Endothelial cell (in vitro differentiated cells): ENCODE measurements at places on chromosomes 3 and 15.

DNA sequence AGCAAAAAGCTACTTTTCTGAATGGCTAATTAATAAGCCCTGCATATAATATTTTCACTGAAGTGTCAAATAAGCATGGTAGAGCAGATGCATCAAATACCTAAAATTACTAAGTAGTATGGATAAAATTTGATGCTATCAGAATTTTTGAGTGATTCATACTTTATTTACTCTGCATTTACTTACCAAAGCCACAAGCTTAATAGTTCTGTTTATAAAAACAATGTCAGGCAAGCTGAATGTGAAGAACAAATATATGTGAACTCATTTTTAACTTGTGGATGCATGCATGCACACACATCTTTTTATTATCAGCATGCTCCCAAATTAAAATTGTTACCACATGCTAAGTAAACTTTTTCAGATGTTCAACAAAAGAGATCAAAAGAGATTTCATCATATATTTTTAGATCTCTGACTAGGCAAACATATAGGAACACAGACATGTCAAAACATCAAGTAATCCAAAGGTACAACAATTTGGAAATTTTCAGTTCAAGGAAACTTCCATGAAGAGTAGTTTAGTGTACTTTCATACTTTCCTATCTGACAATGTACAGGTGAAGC lies 969.4 kb downstream of the ROBO1 start:
- no peak for DNase-seq

GRCh38 chr3:120177707-120178306 lies 83.6 kb upstream of the GSK3B start:
- no peak for DNase-seq

GRCh38 chr3:99607151-99607550 lies 31.2 kb upstream of the COL8A1 start:
- no peak for DNase-seq

DNA sequence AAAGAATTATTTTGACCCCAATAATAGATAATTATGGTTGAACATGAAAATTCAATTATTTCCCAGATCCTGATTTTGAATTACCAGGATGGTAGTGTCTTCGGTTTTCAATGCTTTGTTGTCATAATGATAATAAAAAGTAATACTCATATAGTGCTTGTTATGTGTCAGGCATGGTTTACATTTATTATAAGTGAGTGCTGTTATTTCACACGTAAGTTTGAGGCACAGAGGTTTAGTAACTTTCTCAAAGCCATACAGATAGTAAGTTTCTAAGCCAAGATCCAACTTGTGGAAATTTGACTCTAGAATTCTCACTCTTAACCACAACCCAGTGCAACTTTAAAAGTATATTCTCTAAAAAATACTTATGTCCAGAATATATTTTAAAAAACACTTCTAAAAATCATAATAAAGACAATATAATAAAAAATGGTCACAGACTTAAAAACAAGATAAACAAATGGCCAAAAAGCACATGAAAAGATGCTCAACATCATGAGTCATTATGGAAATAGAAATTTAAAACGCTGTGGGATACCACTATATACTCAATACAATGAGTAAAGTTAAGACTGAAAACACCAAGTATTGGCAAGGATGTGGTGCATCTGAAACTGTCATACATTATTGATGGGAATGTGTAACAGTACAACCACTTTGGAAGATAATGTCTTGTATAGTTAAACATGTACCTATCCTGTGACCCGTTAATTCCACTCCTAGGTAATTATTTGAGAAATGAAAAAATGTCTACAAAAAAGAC lies 45.2 kb downstream of the SPRED1 start:
- no peak for DNase-seq

- DNase-seq, result no peak
These were observed 31.9 kb upstream of the UACA start for GRCh38 chr15:70795311-70795665.

- no peak for DNase-seq
These were observed 79.4 kb upstream of the OSTN start for GRCh38 chr3:191119415-191120295.

DNA sequence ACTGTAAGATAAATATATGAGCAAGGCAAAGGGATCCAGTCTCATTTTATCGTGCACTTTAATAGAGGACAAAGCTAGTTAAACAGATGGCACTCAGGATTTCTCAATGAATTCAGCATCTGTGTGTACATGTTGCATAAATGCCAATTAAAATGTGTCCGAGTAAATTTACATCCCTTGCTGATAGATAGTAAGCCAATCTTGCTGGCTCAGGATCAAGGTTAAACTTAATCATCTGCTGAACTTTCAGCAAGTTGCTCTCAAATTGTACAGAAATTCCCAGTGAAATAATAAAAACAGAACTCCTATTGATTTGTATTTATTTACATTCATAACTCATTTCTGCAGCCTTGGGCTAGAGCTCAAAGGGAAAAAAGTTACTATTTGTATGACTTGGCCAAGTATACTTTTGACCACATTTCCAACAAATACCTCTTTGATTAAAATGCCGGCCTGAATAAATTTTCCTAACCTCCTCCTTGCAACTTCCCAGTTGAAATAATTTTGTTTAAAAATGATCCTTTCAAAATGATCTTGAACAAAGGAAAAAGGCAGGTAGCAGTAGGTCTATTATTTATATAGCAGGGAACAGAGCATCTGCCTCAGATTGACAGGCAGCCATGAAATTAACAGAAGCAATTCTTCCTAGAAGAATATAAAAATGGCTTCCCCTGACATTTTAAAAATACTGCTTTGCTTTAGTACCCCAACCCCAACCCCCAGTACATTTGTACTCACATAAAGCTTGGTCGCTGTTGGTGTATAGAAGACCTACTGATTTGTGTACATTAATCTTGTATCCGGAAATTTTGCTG lies 1001.9 kb downstream of the ROBO1 start:
- DNase-seq, result no peak

GRCh38 chr15:56832125-56832524 lies 86.3 kb upstream of the TCF12 start:
- no peak for DNase-seq

GRCh38 chr3:35707904-35708303 lies 68.6 kb downstream of the ARPP21 start:
- no peak for DNase-seq

GRCh38 chr3:161560008-161560637 lies 63.5 kb downstream of the OTOL1 start:
- DNase-seq, result peak; percentile 65

- DNase-seq, result no peak
These were observed 82.8 kb downstream of the SLCO3A1 start for GRCh38 chr15:91936182-91936775.

- no peak for DNase-seq
These were observed 179.8 kb downstream of the SLCO3A1 start for GRCh38 chr15:92033314-92033713.

DNA sequence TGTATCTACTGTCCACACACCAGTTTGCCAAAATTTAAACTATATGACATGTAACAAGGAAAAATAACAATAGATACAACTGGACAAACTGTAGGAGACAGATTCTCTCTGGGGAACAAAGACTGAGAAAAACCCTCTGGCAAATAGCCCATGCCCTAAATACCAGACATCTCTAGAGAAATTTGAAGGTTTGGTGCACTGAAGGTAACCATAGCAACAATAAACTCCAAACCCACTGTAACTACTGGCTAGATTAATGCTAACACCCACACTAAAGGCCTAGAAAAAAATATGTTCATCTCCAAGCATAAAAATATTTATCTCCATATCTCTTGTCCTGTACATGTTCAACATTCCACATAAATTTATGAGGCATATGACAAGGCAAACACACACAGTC lies 267.1 kb downstream of the STXBP5L start:
- no peak for DNase-seq

GRCh38 chr3:138459619-138460535 lies 25.5 kb downstream of the ESYT3 start:
- no peak for DNase-seq

- no peak for DNase-seq
These were observed 31.1 kb upstream of the BLOC1S6 start for GRCh38 chr15:45555934-45556608.

- DNase-seq, result peak; percentile 17
These were observed 25.1 kb upstream of the CSTA start for GRCh38 chr3:122299872-122300460.

GRCh38 chr3:170689296-170689829 lies 103.5 kb upstream of the SLC7A14 start:
- peak; percentile 4 for DNase-seq

GRCh38 chr15:100336061-100336460 lies 5.7 kb downstream of the ADAMTS17 start:
- DNase-seq, result no peak

DNA sequence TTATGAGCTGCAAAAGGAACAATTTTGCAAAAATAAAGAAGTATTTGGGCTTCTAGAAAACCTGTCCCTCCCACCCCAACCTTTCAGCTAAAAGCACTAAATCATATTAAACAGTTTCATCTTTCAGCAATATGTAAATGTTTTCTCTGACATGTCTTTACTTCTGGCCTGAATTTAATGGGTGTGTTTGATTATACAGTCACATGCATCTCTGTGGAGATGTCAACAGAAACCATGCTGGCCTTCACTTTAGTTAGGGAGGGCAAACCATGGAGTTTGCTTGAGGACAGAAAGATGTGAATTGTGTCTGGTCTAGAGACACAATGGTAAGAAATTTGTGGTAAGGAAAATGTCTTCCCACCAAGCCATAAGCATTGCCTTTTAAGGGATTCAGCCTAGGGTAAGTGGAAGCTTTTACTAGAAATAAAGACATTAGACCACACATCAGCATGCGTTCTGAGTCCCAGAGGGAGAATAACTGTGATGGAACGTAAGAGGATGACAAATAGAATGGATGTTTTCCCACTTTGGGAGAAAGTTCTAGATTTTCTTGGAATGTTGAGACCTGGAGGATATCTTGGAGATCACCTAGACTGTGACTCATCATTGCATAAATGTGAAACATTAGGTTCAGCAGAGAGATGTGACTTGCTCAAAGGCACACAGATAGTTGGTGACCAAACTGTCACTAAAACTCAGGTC lies 68.9 kb downstream of the ST8SIA2 start:
- no peak for DNase-seq

- DNase-seq, result no peak
These were observed 2.5 kb upstream of the ADIPOQ start for GRCh38 chr3:186839874-186840641.

DNA sequence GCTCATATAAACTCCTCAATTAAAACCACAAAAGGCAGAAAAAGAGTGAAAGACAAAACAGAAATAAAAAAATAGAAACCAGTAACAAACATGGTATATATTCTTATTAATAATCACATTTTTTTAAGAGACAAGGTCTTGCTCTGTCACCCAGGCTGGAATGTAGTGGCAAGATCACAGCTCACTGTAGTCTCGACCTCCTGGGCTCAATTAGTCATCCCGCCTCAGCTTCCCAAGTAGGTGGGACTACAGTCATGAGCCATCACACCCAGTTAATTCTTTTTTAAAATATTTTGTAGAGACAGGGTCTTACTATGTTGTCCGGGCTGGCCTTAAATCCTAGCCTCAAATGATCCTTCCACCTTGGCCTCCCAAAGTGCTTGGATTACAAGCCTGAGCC lies 37.1 kb downstream of the FAM240A start:
- no peak for DNase-seq

- no peak for DNase-seq
These were observed 73.8 kb downstream of the TLE3 start for GRCh38 chr15:70023769-70024491.

GRCh38 chr15:35118960-35119359 lies 33.9 kb upstream of the NANOGP8 start:
- DNase-seq, result no peak

DNA sequence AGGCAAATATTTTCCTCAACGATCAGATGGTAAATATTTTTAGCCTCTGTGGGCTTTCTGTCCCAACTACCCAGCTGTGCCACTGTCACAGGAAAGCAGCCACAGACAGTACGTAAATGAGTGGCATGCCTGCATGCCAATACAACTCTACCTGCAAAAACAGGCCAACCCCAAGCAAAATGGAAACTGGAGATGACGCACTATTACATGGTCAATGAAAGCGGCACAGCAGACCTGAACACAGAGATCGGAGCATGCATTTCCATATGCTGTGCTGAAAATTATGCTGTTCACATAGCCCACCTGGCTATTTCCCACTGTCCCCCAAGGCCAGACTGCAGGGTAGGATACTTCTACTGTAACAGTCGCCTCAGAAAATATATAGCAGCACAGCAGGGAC lies 57.8 kb downstream of the HERC2 start:
- DNase-seq, result no peak

GRCh38 chr3:157166561-157166960 lies 6.6 kb upstream of the CCNL1 start:
- DNase-seq, result no peak

DNA sequence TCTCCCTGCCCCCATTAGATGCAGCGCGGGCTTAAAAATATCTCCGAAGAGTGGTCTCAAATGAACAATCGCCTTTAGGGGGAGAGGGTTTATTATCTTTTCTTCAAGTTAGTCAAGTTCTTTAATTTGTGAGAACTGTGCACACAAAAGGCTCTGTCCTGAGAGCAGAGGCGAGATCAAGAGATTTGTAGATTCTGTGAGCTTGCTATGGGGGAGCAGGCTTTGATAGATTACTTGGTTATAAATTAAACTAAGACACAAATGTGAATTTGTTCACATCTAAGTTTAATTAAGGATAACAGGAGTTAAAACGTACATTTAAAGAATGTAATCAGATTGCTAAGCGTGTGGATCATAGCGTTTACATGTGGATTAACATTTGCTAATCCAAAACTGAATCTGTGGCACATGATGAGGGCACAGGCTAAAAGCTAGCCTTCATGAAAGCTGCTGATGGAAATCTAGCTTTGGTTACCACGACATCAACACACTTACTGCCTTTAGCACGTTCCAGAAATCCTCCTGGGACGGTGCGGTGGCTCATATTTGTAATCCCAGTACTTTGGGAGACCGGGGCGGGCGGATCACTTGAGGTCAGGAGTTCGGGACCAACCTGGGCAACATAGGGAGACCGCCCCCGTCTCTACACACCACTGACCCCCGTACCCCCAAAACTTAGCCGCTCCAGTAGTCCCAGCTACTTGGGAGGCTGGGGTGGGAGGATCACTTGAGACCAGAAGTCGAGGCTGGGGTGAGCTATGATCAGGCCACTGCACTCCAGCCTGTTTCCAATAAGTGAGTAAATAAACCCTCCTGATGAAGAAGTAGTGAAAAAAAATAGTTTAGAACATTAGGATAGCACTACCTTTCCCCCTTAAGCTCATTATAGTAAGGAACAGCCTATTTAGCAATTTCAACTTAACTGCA lies 1.0 kb upstream of the PRTG start:
- no peak for DNase-seq

DNA sequence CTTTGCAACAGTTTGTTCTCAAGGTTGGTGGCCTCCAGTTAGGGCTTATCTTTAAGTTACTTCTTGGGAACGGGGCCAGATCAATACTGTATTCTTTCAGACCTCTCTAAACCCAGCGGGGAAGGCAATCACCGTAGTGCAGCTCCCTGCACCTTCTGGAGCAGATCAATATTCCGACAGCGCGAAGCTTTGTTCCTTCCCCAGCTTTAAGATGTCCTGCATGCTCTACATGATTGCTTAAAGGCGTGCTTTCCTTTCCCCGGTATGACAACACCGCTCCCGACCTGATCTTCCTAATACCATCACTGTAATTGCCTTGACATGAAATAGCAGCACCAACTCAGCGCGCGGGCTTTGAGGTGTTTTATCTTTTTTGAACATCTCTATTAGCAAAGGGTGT lies 755.2 kb downstream of the NR2F2 start:
- no peak for DNase-seq
